ENCODE measurements at places on chromosomes 3 and 15. TPM values are rescaled to one million over a fixed set of nuclear protein-coding genes. Genes with fewer than 3 reads are reported as not detected.

DNA sequence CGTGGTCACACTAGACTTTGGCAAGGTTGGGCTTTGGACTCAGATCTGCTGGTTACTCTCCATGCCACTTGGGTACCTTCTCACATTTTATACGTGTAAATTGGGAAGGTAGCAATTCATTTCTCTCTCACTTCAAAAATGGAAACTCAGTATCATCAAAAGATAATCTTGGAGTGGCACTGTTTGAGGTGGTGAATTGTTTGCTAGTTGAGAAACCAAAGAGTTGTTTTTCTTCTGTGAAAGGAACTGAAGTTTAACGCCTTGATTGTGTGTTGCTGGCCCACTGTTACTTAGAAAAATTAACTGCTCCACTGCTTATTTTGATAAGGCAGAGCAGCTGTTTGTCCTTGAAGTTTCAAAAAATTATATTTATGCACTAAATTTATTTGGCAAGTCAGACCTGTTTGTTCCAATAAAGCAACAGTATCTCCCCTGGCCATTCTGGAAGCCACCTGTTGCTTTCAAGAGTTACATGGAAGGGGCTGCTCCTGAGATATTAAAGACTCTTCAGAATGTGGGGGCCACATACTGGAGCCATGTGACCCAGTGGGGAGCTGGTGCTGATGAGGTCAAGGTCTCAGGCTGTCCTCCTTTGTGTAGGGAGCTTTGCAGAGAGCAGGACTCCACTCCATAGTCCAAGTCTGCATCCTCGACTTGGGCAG, 16.2 kb downstream of the PLCL2 start:
- no peak for DNase-seq

- DNase-seq = no peak
Measured at GRCh38 chr3:116969646-116970045, 260.1 kb downstream of the TUSC7 start.

DNA sequence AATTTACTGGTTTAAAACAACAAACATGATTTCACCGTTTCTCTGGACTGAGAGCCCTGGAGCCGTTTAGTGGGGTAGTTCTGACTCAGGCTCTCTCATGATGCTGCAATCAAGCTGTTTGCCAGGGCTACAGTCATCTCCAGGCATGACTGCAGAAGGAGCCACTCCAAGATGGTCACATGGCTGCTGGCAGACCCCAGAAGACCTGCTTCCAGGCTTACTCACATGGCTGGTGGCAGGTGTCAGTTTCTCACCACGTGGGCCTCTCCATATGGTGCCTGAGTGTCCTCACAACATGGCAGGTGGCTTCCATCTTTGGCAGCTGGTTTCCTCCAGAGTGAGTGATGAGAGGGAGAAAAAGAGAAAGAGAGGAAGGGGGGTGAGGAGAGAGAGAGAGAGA, 378.3 kb upstream of the RGMA start:
- peak; percentile 81 for DNase-seq

DNA sequence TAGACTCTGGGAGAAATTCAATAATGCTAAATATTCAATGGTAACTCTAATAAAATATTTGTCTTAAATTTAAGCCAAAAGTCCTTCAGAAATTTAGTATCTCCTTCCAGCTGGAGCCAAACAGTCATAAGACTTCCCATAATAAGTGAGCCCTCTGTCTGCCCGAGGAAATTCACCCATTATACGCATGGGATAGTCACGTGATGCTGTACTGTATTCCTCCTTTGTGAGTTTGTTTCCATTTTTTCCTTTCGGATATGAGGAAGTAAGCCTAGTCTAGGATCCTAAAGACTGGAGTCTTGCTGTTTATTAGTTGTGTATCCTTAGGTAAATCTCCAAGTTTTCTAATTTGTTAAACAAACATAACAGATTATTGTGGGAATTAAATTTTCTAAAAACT, 110.4 kb upstream of the PLAAT1 start:
- DNase-seq = no peak

DNA sequence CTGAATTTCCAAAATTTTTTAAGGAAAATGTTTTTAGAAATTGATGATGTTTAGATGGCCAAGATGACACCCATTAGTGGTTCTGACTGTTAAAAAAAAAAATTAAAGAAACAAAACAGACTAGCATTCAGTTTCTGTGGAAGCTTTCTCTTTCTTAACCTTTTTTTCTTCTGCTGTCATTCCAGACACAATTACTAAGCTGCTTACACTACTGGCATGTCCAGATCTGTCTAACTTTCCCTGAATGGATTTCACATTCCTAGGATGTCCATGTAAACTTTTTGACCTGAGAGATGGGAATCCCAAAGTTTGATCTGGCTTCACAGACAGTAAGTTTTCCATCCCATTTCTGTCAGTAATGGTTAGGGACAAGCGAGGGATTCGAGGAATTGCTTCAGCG, 10.3 kb upstream of the MTMR10 start:
- no peak for DNase-seq

GRCh38 chr3:131033480-131034080, 6.9 kb downstream of the NEK11 start:
- DNase-seq = no peak

DNA sequence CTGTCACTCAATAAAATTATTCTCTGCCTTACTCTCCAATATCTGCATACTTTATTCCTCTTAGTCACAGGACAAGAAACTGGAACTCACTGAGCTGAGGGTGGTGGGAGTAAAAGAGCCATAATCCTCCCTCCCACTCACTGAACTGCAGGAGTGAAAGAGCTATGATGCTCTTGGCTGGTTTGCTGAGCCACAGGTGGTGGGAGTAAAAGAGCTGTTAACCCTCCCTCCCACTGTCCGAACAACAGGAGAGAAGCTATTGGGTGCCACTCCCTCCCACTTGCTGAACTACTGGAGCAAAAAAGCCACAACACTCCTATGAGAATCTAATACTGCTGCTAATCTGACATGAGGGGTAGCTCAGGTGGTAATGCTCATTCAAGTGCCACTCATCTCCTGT, 391.0 kb downstream of the NSUN3 start:
- no peak for DNase-seq

- DNase-seq = peak; percentile 42
Measured at GRCh38 chr3:129558772-129559564, 16.0 kb downstream of the H1-8 start.

GRCh38 chr3:9276761-9277370, 27.4 kb upstream of the SRGAP3 start:
- no peak for DNase-seq

DNA sequence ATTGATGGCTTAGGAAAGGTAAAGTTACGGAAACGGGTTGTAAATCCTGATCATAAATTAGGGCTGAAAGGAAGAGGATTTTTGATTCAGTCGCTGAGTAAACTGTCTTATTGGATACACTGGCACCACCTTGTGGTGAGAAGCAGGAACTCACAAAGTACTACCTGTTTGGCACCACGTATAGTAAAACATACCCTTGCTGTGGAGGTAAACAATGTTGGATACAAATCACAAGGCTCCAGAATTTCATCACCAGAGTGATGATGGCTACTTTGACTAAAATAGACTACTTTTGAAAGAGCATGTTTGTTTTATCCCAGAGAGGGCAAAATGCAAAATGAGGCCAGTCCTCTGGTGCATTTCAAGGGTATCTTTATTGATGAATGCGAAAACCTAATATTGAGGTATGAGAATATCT, 216.9 kb downstream of the IGSF11 start:
- no peak for DNase-seq

GRCh38 chr15:52496776-52497470, 31.8 kb downstream of the MYO5A start:
- no peak for DNase-seq

DNA sequence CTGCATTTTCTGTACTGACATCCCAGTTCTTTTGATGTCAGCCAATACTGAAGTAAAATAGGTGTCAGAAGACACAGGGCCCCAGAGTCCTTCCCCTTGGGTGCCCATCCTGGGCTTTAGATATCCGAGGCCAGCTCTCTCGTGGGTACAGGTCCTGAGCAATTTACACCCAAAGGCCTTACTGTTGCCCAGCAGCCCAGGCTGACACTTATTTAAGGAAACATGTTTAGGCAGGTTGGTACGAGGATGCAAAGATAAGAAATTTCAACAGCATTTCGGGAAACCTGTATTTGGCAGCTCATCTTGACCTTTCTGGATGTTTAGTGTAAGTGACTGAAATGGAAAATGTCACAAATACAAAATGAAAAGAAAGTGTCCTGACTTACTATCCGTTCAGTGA, 130.0 kb upstream of the IL12A start:
- no peak for DNase-seq

- peak; percentile 83 for DNase-seq
Measured at GRCh38 chr3:177538048-177538749, 340.9 kb upstream of the TBL1XR1 start.

DNA sequence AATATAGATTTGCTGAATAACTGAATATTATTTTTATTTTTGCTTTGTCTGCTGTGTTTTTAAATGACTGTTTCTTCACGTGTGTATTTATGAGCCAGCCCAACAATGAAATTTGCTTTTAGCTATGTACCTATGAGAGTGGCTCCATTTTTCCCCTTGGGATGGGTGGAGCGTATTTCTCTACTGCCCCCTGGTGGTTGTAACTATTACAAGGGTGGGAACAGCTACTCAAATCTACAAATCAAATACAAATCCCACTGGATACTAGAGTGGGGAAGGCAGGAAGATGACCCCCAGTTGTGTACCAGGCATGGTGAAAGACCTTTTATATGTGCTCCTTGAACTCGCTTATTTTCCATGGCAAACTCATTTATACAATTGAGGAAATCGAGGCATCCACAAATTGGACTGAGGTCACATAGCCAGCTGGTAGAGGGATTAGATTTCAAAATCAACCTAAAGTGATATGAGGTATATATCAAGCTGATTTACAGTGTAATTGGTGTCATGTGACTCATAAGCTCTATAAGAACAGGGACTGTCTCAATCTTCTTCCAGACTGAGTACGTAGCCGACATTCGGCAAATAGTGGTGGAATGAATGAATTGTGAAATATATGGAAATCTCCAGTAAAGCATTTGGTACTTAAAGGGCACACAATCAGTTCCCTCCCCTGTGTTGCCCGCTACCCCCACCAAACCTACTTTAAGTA, 69.5 kb upstream of the VEPH1 start:
- no peak for DNase-seq

- no peak for DNase-seq
Measured at GRCh38 chr3:27025718-27026117, 343.5 kb downstream of the NEK10 start.

DNA sequence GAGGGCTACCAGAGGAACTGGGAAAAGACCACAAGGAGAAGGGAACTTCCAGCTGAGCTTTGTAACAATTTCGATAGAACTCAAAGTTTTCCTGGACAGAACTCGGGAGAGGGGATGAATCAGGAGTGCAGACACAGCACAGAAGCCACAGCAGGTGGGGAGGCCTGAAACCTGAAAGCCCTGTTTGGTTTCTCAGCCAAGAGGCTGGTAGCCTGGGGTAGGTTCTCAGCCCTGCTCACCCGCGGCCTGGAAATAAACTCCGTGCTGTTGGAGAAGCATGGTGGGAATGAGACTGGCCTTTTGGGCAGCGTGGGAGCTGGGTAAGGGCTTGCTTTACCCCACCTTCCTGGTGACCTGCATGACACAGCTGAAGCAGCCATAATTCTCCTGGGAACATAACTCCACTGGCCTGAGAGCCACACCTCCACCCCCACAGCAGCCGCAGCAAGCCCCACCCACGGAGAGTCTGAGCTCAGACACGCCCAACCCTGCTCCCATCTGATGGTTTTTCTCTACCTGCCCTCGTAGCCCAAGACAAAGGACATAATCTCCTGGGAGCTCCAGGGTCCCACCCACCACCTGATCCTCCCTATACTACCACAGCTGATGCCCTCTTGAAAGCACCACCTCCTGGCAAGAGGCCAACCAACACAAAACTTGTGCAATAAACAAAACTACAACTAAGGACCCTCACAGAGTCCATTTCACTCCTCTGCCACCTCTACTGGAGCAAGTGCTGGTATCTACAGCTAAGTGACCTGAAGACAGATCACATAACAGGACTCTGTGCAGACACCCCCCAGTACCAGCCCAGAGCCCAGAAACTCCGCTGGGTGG, 52.5 kb upstream of the CHRM5 start:
- no peak for DNase-seq

GRCh38 chr3:156418428-156418827, 136.5 kb downstream of the SSR3 start:
- DNase-seq = no peak

- no peak for DNase-seq
Measured at GRCh38 chr3:49164983-49165720, 979 bp downstream of the CCDC71 start.

- DNase-seq = no peak
Measured at GRCh38 chr3:148845756-148846395, 18.3 kb downstream of the CPB1 start.

DNA sequence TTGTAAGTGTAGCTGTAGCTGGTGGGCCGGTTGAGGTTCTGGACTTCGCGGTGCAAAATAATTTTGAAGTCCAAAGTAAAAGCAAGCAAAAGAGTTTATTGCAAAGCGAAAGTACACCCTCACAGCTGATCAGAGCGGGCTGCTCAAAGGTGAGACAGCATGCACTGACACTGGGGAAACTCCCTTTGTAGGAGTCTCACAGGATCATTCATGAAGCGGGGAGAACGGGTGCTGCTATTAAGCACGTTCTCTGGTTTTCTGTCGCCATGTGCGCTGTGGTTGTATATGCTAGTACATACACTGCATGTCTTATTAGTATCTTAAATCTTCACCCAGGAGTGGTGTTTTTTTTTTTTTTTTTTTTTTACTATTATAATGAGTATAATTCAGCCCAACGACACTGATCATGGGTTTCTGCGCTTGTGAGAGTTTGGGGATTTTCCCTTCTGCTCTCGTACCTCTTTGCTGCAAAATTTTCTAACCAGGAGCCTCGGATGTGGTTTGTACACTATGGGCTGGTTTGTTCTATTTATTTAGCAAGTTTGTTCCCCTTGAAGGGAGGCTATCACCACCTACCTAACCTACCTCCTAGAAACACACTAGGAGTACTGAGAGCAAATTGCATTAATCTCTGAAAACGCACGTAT, 1.4 kb upstream of the AP4E1 start:
- no peak for DNase-seq

GRCh38 chr3:36182024-36182423, 198.3 kb upstream of the STAC start:
- DNase-seq = no peak

DNA sequence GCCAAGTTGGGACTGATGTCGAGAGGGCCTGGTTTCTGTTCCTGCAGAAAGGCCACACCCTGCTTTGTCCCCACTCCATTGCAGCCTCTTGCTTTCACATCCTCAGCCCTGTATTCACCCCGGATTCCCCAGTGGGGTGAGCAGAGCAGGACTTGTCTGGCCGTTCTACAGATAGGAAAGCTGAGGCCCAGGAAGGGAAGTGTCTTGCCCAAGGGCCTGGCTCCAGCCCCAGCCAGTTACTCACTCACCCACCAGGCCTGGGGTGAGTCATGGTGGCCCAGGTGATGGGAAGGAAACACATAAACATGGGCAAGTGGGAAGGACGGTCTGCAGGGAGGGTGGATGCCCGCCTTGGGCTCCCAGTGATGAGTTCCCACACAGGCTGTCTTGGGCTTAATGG, 6.1 kb upstream of the DUSP7 start:
- DNase-seq = no peak

The HCN4 gene
- 37.1 TPM for total RNA-seq

The PLA2G4D gene
- total RNA-seq = not detected

The NDN gene
- 53.0 TPM for total RNA-seq

The FOXB1 gene
- not detected for total RNA-seq

The MTFMT gene
- 17.5 TPM for total RNA-seq

The SLC51A gene
- total RNA-seq = not detected

Measured in right cardiac atrium (tissue), 5 donors.